ENCODE measurements at places on chromosomes 1 and 21. TPM values are rescaled to one million over a fixed set of nuclear protein-coding genes. Genes with fewer than 3 reads are reported as not detected.

Gene NR1I3
- total RNA-seq: not detected

Gene MAEL
- not detected for total RNA-seq

- no peak for DNase-seq
Measured at GRCh38 chr1:206442101-206442500, 28.2 kb upstream of the IKBKE start.

GRCh38 chr1:24866211-24867083 lies 63.6 kb downstream of the RUNX3 start:
- no peak for DNase-seq

DNA sequence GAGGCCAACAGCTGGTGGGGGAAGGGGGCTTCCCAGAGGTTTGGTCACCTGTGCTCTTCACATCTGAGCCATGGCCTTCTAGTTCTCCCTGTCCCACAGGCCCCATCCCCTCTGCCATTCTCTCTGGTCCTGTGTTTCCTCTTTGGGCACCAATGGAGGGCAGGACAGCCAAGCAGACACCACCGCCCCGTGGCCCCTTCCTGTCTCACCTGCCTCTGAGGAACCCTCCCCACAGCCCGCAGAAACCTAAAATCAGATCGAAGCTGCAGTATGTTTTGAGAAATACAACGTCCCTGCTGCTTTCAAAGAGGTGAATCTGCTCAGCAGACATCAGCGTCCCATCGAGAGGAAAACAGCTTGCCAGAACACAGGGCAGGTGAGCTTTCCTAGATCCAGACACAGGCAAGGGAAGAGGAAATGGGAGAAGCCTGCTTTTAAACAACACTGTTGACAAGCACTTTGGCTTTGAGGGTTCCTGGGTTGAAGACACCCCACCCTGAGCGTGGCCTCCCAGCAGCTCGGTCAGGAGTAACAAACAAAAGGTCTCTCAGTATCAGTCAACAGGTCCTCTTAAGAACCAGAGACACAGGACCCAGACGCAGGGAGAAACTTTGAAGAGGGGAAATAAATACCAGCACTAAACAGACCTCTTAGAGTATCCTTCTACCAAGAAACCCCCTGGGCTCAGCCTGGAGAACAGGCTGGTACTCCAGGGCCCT lies 2.3 kb downstream of the PANK4 start:
- no peak for DNase-seq

DNA sequence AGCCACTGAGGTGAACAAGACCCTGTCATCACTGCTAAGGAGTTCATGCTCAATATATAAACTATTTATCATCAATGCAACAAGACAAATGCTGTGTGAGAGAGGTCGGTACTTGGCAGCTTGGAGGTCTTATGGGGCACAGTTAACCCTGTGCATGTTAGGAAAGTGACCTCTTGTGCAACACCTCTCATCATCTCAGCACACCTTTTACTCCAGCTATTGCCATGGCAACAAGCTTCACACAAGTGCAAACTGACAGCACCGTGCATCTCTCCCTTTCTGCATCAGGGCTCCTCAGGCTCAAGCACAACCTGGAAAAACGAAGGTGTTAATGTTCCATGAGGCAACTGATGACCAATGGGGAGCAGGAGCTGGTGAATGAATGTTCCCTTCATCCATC lies 14.7 kb upstream of the MYSM1 start:
- no peak for DNase-seq

- no peak for DNase-seq
Measured at GRCh38 chr1:111214074-111214801, 13.3 kb upstream of the CHI3L2 start.
